ENCODE measurements at places on chromosomes 1 and 21.

DNA sequence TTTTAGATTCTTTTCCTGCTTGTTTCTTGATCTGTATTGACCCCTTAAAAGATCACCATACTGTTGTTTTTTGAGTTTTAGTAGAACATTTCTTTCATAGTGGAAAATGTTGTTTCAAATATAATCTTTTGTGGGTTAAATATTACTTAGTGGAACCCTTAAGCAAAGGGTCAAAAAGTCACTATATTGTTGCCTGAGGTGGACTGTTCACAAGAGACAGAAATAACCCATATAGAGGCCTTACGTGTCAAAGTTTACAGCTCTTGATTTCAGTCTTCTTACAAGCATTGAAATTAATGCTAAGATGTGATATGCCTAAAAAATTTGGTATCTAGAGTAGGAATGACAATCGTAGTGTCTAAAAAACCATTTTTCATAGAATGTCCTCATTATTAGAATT, 6.3 kb downstream of the DNAJB4 start:
- DNase-seq, result no peak

DNA sequence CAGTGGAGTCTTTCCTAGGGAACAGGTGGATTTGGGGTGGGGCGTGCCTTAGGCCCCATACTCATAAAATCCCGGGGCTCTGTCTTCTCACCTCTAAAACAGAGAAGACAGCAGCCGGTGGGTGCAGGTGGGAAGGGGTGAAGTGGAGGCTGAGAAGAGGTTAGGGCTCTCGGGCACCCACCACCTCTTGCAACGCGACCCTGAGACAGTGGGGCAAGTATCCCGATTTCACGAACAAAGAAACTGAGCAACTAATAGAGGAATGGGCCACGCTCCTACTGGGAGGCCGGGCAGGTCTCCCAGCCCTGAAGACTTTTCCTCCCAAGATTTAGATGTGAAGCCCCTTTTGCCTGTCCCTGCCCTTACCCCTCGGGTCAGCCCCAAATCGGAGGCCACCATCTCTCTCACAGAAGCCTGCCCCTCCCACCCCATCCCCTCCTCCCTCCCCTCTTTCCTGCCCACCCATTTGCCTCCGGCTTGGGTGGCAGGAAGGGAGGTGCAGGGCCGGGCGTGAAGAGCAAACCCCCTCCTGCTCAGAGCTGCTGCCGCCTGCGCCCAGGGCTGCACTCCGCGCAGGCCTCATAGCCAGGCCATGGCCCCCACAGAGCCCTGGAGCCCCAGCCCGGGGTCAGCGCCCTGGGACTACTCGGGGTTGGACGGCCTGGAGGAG, at the start of gene GPR25:
Gene GPR25 (plus strand): TSS at position 536 of the 670 bp plus-strand sequence. CDS start 57 bp downstream, at position 593.
- no peak for DNase-seq

DNA sequence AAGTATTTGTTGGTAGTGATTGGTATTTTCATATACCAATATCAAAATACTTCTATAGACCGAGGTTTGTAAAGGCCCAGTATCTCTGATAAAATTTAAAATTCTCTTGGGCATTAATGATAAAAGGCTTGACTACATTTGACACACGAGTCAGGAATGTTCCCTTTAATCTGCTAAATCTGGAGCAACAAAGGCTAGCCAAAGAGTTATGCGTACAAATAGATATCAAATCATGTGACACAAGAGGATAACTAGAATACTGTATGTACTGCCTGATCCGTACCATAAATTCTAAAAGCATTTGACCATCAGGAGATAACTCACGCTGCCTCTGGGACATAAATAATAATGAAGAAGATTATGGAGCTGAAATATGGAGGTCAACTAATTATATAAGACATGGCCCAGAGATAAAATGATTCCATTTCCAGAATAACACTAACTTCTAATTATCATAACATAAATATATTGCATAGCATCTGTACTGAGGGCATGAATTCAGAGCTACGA, 64.2 kb upstream of the SH3GLB1 start:
- no peak for DNase-seq

DNA sequence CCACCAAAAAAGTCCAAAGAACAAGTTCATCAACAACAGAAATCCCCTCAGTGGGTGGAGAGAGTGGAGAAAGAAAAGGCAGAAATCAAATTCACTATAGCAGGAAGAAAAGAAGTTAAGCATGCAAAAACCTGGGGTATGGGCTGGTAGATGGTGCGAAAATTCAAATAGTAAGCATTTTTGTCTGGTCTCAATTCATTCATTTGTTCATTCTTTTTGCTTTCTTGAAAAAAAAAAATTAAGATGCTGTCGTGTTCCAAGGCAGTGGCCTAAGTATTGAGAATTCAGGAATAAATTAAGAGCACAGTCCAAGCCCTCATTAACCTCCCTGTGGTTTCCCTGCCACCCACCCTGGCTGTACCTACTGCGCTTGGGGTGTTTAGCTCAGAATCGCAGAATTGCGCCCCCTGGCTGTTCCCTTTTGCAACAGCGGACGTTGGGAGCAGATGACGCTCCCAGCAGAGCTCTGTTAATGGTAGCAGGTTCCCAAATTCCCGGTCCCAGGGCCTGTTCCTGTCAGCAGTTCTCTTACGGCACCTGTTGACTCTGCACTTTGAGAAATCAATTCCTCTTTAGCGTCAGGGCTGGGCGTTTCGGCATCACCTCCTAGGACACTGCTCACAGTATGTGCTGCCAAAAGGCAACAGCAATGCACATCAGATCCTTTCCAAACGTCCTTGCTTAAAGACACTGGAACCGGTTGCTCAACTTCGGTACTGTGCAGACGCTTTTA, 34.0 kb upstream of the SSX2IP start:
- no peak for DNase-seq

DNA sequence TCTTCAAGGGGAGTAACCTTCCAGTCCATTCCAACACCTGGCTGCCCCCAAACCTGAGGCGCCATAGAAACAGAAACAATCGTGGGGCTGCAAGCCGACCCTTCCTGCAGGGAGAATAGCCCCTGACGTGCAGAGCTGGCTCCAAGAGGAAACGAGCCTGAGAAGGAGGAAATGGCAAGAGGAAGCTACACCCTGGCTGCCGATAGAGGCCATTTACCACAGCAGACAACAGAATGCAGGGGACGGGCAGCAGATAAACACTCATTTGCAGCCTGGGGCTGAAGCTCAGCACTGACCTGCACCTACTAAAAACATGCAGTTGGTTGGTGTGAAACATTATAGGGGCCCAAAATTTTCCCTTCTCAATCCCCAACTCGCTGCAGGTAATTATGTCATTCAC, 8.7 kb upstream of the TDRD10 start:
- no peak for DNase-seq

GRCh38 chr1:42177541-42177981, 13.0 kb upstream of the GUCA2A start:
- no peak for DNase-seq

- no peak for DNase-seq
Measured at GRCh38 chr1:44811234-44811633, 2.9 kb downstream of the BTBD19 start.

DNA sequence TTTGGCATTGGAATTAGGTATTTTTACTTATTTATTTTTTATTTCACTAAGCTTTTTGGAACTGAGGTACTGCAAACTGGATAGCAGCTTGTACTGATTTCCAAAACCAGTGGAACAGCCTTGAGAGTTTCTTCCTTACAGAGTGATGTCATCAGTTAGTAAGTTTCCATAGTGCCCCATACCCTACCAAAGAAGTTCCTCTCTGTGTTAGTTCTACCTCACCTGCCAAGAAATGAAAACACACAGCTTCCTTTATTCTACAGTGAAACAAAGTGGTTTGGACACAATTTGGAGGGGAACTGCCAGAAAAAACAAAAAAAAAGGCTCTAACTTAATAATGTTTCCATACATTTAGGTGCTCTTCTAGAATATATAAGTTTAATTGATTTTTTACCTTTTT, 430.9 kb upstream of the ADGRL2 start:
- no peak for DNase-seq

GRCh38 chr1:180916012-180916770, 3.5 kb downstream of the KIAA1614 start:
- DNase-seq, result no peak

GRCh38 chr1:231317306-231318014, 20.2 kb downstream of the EXOC8 start:
- DNase-seq, result no peak

DNA sequence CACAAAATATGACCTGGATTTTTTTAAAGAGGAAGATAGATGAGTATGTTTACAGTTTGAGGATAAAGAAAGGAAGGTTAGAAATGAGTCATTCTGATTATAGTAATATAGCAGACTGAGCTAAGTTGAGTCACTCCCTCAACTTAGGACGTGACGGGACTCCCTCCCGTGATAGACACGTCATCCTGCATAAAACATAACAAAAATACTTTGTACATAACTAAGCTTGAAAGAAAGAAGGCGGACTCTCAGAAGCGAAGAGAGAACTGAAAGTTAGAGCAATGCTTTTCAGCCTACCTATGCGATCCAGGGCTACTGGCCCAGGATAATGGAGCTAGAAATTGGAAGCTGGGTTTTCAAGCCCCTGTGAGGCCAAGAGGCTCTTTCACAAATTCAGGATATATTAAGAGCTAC, 53.0 kb upstream of the DESI2 start:
- DNase-seq, result no peak

- DNase-seq, result no peak
Measured at GRCh38 chr1:202802998-202803932, 5.0 kb downstream of the KDM5B start.

DNA sequence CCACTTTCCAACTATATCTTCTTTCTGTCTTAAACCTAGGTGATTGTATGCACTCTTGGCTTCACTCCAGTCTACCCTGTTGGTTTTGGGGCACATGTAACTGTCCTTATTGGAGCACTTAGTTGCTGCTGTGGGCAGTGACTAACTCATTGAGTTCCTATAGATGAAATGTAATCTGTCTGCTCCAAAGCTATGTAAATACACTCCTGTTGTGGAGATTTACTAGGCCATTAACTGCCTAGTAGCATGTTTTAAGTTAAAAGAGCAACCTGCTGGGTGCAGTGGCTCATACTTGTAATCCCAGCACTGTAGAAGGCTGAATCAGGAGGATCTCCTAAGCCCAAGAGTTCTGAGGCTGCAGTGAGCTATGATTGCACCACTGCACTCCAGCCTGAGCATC, 137.6 kb downstream of the ZMYM4 start:
- no peak for DNase-seq

DNA sequence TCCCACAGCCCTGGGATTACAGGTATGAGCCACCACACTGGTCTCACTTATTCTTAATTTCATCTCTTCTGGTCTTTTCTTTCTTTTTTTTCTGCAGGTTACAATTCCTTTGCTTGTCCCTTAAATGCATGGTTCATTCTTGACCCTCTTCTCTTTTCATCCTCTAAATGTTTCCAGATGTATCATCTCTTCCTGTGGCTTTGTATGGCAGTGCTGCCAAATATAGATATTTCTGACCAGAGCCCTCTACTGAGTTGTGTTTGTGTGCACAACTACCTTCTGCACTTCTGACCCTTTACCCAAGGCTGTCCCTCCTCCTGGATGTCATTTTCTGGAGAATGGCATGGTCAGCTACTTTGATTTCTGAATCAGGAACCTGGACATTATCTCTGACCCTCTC, 32.5 kb downstream of the OLFML3 start:
- DNase-seq, result no peak

GRCh38 chr1:89901957-89902669, 81.3 kb downstream of the LRRC8D start:
- no peak for DNase-seq

GRCh38 chr1:224626042-224626441, 9.9 kb downstream of the CNIH3 start:
- no peak for DNase-seq

- no peak for DNase-seq
Measured at GRCh38 chr1:207824691-207825408, 73.0 kb downstream of the CD46 start.

DNA sequence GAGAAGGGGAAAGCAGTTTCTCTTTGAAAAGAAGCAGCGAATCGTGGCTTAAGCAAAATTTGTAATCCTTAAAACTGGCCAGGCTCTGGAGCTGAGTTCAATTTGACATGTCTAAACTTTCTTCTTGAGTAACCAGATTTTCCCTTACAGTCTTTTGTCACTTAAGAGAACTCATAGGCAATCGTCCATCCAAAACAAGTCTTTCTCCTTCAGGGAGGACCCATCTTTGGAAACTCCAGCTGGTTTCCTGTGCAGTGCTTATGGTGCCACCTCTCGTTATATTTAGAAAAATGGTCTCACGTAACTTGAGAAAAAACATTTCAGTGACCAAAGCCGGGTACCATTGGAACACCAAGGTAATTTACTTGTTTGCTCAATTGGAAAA, 1.8 kb upstream of the PTTG1IP start:
- DNase-seq, result no peak

DNA sequence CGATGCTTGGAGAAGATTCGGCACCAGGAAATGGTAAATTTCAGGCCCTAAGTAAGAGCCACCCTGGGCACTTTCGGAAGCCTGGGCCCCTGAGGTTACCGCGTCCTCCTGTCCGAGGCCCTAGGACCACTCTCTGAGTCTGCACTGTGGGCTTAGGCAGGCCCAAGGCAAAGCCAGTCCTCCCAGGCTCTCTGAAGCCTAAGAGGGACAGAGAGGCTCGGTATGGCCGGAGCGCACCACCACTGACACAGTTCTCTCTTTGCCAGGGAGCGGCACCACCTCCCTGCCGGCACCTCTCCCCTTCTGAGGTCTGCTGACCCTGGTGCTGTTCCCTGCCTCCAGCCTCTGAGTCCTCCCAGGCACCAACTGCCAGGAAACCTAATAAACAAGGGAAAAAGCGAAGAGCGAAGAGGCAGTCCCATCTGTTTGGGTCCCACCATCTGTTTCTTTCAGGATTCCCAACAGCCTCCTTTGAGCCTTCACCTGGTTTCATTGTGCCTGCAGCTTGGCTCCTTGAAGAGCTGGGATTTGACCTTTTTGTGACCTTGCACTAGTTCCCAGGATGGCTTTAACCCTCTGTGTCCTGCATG, 57.7 kb downstream of the VWA5B1 start:
- no peak for DNase-seq

- DNase-seq, result no peak
Measured at GRCh38 chr1:199362996-199363395, 664.5 kb upstream of the NR5A2 start.

DNA sequence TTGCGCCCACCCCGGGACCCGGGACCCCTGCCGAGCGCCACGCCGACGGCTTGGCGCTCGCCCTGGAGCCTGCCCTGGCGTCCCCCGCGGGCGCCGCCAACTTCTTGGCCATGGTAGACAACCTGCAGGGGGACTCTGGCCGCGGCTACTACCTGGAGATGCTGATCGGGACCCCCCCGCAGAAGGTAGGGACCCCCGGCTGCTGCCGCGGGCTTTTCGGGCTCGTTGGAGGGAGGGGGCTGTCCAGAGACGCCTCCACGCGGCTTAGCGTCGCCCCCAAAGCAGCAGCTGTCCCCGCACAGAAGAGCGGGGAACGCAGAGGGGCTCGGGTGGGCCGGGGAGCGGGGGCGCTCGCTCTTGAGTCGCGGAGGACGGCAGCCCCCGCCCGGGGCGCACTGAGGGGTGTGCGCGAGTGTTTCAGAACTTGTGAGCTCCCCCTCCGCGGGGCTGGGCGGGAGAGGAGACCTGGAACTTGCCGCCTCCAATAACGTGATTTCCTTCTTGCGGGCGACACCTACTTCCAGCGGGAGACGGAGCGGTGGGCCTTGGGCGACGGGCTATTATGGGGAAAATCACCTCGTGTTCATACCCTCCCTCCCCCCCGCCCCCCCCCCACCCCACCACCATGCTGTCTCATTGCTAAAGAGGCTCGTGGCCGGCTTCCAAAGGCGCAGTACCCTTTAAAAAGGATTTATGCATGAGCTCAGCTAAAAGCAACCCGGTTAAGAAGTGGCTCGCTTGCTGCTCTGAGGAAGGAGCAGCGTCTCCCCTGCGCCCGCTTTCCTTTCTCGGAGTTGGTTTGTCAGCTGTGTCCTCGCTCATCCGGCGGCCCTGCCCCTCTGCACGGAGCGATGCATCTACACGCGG, 664 bp downstream of the BACE2 start:
- no peak for DNase-seq
